ENCODE measurements at places on chromosomes 2 and 18.

DNA sequence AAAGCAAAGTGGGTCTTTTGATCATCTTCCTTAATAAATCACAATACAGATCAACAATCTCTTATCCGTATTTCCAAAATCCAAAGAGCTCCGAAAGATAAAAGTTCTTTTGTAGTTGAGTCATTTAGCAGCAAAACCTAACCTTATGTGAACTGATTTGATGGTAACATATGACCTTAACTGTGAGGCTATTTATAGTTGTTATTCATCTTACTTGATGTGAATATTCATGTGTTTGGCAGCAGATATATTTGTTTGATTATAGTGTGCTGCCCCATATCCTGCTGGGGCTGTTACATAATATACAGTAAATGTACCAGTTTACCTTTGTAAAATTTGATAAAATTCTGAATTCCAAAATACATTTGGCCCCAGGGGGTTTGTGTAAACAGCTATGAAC lies 158.5 kb downstream of the MYO3B start:
- DNase-seq, result no peak

GRCh38 chr2:149743842-149744448 lies 156.4 kb upstream of the MMADHC start:
- DNase-seq, result no peak

- no peak for DNase-seq
These were observed 3.1 kb downstream of the ARHGAP15 start for GRCh38 chr2:143132355-143132754.

DNA sequence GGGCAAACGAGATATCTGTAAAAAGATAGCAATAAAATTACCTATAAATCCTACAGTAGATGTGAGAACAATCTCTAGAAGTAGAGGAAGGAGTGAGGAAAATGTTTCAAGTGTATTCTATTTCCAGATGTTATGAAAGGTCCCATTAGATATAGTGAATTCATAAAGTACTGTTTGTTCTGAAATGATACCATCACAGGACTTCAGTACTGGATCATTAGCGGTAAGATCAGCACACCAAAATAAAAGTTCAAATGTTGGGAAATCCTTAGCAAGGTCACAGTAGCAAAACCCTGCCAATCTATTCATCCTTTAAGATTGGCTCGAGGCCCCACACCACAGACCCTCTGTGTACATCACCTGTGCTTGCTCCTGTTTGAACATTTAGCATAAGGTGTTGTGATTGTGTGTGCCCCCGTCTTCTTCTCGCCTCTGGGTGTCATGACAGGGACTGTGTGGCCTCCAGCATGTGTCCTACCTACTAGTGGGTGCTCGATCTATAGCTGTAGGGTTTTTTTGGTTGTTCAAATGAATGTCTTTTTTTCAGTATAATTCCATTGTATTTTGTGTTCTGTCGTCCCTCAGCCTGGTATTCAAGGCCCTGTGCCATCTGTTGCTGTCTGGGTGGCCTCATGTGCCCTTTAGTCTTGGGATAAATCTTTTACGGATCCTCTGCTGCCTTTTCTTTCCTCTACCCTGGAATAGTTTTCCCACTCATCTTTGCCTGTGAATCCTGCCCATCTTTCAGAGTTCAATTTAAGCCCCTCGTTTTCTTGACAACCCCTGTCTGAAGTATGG lies 9.1 kb downstream of the MFSD6 start:
- no peak for DNase-seq

- no peak for DNase-seq
These were observed 109.1 kb downstream of the TMEM17 start for GRCh38 chr2:62396880-62397279.

- DNase-seq, result no peak
These were observed 90.0 kb downstream of the MBP start for GRCh38 chr18:77042583-77042982.

DNA sequence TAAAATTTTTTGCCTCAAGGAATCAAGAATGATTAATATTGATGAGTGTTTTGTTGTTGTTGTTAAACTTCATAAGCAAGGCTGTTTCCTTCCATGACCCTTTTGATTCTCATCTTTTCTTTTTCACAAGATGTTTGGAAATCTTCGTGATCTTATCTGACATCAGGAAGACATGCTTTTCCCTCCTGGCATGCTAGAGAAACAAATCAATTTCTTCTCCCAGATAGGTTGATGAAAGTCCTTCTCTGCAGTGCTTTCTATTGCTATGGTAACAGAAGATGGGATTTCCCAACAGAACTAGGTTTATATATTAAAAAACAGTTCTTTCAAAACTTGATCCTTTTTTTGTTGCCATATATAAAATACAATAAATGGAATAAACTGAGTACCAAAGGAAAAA lies 85.2 kb downstream of the EML6 start:
- no peak for DNase-seq

DNA sequence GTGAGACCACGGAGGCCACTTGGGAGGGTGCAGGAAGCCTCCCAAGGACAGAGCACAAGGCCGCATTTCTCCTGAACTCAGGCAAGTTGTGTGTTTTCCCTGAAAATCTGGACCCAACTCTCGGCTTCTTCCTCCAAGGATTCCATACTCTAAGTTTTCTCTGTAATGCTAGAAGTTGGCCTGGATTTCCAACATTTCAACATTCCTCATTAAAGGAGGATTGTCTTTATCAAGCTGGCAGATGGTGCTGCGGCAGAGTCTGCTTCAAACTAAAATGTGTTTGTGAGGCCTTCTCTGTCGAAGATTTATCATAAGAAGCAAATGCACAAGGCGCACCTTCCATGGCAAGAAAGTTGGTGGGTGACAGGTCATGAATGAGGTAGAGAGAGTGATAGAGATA lies 94.4 kb upstream of the SATB2 start:
- no peak for DNase-seq

DNA sequence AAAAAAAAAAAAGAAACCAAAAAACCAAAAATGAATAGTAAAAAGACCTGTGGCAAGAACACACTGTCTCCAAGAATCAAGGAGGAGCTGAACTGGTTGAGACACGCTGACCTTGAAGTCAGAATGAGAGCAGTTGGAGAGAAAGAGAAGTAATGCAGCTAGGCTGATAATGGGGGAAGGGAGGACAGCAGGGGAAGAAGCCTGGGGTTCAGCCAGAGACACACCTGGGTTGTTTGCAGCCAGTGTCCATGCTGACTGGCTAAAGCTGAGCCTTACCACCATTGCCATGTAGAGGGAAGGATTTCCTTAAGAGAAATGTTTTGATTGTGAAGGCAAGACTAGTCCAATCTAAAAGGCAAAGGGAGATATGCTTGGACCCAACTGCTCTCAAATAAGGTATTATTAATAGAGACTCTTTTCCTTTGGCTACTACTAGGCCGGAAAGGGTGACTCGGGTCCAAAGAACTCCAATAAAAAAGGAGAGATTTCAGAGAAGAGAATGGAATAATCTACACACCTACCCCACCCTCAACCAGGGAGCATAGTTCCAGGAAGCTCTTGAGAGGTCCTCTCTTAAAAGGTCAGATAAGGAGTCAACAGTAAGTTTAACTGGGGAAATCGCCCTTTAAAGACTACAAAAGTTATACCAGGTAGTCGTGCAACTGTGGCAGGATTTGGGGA lies 25.2 kb upstream of the REL start:
- DNase-seq, result no peak

DNA sequence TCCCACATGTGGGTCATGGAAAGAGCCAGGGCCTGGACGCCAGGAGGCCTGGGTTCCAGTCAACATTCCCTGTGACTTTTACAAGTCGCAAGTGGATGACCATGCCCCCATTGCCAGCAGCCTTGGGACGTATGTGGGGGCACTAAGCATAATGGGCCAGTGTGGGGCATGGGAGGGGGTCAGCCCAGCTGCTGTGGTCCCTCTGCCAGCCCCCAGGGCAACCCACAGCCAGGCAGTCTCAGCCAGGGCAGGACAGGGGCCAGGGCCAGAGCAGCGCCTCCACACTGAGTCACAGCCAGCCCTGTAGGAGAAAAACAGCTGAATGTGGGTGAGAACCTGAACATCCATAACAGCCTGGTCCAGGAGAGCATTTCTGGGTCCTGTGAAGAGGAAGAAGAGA lies 173.2 kb downstream of the GFPT1 start:
- no peak for DNase-seq

- no peak for DNase-seq
These were observed 4.8 kb upstream of the IGFBP5 start for GRCh38 chr2:216700088-216700567.

- DNase-seq, result no peak
These were observed 190.1 kb downstream of the NDUFA10 start for GRCh38 chr2:239835056-239835455.

- DNase-seq, result no peak
These were observed 13.4 kb upstream of the TLK1 start for GRCh38 chr2:171174075-171174474.

- DNase-seq, result no peak
These were observed 147.9 kb upstream of the NCKAP5 start for GRCh38 chr2:133716166-133716565.

DNA sequence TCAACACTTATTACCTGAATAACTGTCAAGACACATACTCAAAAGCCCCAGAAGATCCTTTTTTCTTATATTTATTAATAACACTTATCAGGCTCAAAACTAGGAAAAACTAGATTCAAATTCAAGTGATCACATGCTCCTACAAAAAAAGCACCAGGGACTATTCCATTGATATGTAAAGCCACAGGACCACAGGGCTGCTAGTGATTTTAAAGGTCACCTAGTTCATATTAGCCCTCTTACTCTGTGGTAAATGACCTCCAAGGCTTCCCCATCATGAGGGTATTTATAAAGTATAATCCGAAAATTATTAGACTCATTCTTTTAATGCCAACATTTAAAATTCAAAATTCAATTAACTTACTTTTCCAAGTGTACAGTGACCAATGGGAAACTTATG lies 52.5 kb downstream of the LRPPRC start:
- no peak for DNase-seq

GRCh38 chr2:26913999-26914658 lies 56.3 kb upstream of the MAPRE3 start:
- no peak for DNase-seq

- DNase-seq, result no peak
These were observed 579 bp upstream of the ITM2C start for GRCh38 chr2:230864122-230864604.

DNA sequence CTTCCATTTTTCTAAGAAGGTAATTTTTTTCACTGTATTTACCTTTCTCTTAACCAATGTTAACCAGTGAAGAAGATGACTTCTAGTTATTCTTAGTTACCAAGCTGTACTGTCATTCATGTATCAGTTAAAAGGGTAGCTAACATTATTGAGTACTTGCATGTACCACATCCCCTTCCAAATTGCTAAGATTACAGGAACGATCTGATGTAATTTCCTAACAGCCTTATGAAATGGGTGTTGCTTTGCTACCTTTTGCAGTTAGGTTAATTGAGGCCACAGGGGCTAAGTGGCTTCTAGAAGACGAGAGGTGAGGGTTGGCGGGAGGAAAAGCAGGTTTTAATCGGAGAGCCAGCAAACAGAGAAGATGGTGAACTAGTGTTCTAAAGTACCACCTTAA lies 1.8 kb upstream of the SULT6B1 start:
- no peak for DNase-seq

GRCh38 chr18:45353530-45353929 lies 261.7 kb upstream of the SLC14A2 start:
- DNase-seq, result no peak

DNA sequence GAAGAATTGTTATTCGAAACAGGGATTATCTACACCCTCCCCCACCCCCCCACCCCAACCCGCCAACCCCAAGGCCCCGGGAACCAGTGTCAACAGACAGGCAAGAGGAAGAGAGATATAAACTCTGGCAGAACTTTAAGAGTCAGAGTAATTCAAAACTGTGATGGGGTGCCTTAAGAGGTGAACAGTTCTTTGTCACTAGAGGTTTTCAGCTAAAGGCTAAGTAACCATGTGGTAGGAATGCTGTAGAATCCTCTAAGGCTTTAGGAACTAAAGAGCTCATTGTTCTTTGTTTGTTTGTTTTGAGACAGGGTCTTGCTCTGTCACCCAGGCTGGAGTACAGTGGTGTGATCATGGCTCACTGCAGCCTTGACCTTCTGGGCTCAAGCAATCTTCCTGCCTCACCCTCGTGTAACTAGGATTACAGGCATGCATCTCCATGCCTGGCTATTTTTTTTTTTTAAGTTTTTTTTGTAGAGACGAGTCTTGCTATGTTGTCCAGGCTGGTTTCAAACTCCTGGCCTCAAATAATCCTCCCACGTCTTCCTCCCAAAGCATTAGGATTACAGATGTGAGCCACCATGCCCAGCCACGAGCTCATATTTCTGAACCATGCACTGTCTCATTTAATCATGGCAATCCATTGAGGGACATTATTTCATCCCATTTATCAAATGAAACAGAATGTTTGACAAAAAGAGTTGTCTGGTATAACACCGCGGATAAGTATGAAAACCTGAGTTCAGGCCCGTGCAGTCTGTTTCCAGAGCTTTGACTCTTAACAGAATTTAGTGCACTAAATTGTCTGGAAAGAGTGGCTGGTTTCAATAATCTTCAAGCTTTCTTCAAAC lies 20.8 kb upstream of the TMEM17 start:
- no peak for DNase-seq

All from sciatic nerve (tissue), 2 donors.